ENCODE measurements at places on chromosomes 1 and 21.

DNA sequence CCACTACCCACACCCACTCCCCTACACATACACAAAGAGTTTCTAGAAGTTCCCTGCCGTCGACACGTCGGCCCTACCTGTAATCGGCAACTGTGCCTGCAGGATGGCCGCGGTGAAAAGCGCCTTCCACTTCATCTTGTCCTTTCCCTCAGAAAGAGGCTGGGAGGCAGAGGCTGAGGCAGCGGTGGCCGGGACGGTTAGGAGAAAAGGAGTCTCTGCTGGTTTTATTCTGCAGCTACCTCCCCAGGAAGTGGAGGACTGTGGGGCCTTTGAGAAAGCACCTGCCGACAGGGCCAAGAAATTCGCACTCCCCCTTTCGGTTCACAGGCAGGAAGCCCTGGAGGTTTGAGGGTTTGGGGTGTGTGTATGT is at the start of gene CD247:
TSS of gene CD247 (minus strand) at position 199 of the 370 bp plus-strand sequence. CDS start at position 135, 64 bp downstream.
- DNase-seq = no peak

GRCh38 chr1:170545476-170545875 is 13.5 kb downstream of the GORAB start:
- DNase-seq = no peak

GRCh38 chr1:247367786-247368422 is 36.2 kb upstream of the ZNF496 start:
- no peak for DNase-seq

- DNase-seq = no peak
These were observed 17.0 kb upstream of the IFI44L start for GRCh38 chr1:78603206-78603605.

GRCh38 chr1:18653916-18654315 is 23.3 kb downstream of the PAX7 start:
- no peak for DNase-seq

DNA sequence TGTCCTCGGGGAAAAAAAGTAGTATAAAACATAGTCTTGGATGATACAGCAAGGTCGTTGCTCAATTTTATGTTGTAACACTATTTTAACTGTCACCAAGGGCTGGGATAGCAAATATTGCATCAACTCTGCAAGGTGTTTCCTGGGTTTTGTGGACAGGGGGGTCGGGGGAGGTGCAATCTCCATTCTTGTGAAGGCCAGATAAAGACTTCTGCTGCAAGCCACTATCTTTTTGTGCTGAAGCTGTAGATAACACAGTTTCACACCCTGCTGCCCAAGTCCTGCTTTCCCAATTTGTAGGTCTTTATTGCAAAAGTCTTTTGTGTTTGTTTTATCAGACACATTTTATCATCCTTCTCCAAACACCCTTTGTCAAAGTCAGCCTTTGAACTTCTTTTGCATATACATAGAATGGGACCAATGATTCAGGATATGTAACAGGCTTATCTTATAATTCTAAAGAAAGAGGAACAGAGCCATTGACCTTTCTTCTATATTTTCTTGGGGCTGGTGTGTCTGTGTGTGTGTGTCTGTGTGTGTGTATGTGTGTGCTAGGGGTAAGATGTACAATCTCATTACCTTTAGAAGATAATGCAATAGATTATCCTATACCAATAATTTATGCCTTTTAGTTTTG is 140.6 kb downstream of the RUNX1 start:
- no peak for DNase-seq

DNA sequence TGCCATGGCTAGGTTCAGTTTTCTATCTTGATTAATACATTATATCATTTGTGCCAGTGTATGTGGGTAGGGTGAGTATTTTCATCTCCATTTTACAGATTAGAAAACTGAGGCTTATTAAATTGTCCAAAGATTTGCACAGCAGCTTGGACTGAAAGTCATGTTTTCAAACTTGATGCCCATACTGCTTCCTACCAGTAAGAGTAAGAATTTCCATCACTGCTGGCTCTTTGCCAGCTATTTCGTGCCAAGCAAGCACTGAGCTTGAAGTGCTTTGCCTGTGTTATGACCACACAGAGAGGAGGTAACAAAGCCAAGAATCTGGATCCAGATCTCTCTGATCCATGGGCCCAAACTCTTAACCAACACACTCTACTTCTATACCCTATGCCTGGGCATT is 295.0 kb downstream of the VAV3 start:
- DNase-seq = no peak

GRCh38 chr1:245067257-245067656 is 87.5 kb upstream of the KIF26B start:
- no peak for DNase-seq

- DNase-seq = no peak
These were observed 709.4 kb downstream of the MRPL39 start for GRCh38 chr21:24897883-24898282.

DNA sequence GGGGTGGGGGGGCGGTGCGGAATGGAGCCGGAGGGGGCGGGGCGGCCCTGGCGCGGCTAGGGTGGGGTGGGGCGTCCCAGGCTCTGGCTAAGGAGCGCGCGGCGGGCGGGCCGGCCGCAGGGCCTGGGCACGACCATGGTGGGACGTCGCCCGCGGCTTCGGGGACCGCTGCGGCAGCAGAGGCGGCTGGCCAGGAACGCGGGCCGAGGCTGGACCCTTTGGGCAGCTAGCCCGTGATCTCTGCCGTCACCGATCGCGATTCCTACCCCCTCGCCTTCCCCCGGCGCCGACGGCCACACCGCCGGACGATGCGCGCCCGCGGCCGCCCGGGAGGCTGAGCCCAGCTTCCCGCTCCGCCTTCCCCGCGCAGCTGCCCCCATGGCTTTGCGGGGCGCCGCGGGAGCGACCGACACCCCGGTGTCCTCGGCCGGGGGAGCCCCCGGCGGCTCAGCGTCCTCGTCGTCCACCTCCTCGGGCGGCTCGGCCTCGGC is at the start of gene MAP3K21:
TSS of gene MAP3K21 (plus strand) at position 74 of the 491 bp plus-strand sequence. CDS start at position 379, 305 bp downstream.
- no peak for DNase-seq

- no peak for DNase-seq
These were observed 597.1 kb downstream of the KIF26B start for GRCh38 chr1:245751726-245752470.

- DNase-seq = no peak
These were observed 78.1 kb downstream of the DDR2 start for GRCh38 chr1:162710345-162710744.

DNA sequence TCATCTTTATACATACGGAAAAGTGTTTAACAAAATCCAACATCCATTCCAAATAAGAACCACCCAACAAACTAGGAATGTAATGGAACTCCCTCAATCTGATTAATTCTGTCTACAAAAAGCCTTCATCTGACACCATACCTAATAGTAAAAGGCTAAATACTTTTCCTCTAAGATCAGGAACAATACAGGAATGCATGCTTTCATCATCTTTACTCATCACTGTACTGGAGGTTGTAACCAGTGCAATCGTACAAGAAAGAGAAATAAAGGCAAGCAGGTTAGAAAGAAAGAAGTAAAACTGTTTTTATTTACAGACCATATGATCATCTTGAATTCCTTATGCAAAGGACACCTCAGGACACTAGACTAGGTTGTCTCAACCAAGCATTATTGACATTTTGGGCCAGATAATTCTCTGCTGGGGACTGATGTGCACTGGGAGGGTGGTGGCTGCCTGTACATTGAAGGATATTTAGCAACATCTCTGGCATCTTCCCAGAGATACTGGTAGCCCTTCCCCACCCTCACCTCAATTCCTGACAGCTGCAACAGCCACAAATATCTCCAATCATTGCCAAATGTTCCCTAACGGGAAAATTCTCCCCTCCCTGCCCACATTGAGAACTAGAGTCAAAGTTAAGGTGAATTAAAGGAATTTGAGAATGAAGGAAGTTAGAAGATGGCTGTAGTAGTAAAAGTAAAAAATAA is 30.6 kb upstream of the INSL5 start:
- no peak for DNase-seq

DNA sequence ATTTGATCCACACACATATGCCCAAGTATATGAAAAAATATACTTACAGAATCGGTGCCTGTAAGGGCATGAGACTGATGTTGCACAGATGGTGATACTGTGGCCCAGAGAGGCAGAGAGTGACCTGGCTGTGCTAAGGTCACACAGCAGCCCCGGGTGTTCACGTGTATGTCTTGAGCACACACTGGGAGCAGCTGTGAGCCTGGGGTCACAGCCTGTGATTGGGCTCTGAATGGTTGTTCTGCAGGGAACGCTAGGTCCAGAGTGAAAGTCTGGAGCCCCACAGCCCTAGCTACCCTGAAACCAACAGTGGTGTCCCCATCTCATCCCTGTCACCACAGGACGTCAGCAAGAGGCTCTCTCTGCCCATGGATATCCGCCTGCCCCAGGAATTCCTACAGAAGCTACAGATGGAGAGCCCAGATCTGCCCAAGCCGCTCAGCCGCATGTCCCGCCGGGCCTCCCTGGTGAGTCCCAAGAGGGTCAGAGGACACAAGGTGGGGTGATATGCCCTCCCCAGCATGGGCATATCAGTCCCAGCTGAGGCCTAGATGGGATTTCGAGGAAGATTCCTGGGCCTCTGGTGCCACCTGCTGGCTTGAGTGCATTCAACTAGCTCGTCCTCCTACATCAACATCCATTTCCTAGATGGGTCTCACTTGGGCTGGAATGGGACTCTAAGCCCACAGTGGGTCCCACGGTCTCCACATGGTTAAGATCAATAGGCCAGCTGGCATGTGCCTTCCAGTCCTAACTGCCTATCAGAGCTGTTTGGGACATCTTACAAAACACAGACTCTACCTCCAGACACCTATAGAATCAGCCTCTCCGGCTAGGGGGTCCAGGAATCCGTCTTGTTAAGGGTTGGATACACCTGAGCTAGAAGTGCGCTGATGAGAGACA is 19.7 kb downstream of the CDK18 start:
- no peak for DNase-seq

DNA sequence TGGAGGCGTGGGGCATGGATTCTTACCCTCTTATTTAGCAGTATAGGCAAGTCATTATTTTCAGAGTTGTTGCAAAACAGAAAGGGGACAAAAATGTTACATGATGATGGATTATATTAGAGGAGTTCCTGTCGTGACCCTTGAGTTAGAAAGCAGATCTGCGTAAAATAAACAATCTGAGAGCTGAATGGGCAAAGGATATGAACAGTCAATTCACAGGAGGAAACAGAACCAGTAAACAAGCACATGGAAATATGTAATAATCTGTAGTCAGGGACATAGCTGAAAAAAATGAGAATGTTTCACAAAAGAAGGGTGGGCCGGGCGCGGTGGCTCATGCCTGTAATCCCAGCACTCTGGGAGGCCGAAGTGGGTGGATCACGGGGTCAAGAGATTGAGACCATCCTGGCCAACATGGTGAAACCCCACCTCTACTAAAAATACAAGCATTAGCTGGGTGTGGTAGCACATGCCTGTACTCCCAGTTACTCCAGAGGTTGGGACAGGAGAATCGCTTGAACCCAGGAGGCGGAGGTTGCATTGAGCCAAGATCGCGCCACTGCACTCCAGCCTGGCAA is 20.9 kb downstream of the RCAN1 start:
- DNase-seq = no peak

DNA sequence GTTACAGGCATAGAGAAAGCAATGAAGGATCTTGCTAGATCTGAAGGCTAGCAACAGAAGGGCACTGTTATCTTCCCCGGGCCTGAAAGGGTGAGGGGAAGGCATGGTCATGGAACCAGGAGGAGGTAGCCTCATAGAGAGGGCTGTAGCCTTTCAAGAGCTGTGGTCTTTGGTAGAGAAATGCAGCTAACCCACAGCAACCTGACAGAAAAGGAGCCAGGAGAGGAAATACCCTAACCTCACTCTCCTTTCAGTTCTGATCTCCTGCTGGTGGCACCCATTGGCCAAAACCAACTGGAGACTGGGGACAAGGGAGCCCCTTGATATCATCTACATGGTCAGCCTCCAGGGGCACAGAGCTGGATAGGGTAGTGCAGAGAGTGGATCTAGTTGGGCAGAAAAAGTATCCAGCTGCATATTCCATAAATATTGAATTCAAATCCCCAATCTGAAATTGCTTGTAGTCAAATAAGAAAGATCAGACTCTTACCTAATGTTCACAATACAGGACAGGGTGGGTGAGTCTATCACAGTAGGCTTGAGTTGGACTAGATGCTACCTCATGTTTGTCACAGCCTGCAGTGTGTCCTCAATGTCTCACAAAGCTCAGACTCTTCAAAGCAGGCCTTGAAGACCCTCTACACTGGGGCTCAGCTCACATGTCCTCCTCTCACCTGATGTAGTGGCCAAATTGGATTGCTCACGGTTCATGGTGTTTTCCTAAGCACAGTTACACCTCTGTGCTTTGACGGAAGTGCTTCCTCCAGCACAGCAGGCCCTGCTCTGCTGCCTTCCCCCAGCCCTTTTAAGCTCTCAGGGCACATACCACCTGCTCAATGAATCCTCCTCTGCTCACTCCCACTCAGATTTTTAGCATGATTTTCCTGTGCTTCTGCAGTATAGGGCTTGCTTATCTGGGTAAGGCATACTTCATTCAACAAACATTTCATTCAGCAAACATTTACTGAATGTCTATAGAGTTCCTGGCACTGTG is 74.1 kb upstream of the JUN start:
- DNase-seq = no peak

DNA sequence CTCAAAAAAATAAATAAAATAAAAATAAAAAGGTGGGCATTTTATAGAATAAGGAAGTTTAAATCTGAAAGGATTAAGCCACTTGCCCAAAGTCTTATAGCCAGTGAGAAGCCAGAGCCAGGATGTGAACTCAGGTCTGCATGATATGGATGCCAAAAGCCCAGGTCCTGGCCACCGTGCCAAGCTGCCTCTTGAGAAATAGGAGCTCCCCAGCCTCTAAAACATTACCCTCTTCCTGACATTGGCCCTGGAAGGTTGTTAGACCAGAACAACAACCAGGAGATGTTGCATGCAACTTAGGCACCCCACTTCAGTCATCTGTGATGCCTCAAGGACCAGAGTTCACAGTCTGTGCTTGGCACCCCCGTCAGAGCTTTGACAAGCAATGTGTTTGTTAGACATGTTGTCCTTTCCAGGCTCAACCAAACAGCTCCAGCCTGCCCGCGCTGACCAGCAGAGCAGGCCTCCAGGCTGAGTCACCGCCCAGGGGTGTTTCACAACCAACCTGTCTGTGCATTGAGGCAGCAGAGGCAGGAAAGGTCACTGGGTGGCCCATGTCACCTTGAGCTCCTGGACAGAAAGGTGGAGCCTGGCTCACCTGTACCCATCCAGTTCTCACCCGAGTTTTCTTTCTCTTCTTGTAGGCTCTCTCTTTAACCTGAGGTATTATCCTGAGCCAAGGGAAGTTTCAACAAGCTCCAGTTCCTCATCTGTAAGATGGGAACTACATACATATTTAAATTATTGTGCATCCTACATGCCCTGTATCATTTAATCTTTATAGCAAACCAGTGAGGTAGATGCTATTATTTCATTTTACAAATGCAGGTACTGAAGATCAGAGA is 14.9 kb upstream of the MED18 start:
- no peak for DNase-seq

DNA sequence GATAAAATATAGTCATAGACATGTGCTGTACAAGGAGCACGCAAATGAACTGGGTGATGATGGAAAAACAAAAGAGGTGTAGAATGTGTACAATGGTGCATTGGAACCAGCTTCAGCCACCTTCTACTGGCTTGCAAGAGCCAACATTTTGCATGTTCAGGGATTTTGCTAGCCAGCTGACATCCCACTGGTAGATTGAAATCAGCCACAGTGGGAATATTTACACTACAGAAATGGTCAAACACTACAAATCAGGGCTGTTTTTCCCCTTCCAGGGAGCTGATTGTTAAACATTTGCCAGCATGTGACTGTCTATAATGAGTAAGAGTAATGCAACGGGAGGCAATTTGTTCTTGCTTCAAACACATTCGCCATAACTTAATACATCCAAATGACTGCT is 23.2 kb downstream of the PMVK start:
- no peak for DNase-seq

- no peak for DNase-seq
These were observed 263.7 kb downstream of the PTPRU start for GRCh38 chr1:29500041-29500440.

- DNase-seq = no peak
These were observed 22.0 kb downstream of the SELL start for GRCh38 chr1:169689395-169689794.
